ENCODE measurements at places on chromosomes 5 and 9.
A peak's percentile ranks its signal among the peaks of the same experiment; 100 is the strongest.

DNA sequence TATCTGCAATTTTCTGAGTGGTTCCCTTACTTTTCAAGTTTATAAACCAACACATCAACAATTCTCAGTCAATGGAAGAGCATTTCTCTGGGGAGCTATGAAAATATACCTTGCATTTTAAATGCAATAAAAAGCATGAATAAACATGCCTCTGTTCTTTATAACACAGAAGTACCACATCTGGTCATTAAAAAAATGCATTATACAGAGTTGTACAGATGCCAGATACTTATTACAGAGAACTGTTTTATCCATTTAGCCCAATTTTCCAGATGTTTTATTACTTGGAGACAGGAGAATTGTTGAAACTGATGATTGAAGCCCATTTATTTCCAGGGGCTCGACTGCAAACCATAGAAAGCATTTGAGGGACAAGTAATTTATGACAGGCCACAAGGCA, 19.2 kb upstream of the HEXB start:
- DNase-seq: no peak

- no peak for DNase-seq
Observed at GRCh38 chr5:64944868-64945267, 176.1 kb downstream of the CWC27 start.

- no peak for DNase-seq
Observed at GRCh38 chr9:86974421-86974820, 27.1 kb upstream of the GAS1 start.

DNA sequence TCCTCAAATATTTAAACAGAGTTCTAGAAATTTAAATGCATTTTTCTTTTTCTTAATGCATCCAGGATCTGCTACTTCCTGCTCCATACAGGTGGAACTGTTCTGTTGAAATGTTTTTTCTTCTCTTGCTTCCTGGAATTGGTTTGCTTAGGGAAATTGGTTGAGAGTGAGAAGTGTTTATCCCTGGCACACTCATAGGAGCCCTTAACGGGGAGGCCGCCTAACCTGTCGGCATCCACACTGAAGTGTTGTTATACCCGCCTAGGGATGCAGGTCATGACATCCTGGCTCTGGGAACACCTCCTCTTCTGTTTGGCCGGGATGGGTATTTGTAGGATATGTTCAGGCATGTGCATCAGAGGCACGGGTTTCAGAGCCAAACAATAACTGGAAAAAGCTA, 239.7 kb downstream of the GADD45G start:
- no peak for DNase-seq

DNA sequence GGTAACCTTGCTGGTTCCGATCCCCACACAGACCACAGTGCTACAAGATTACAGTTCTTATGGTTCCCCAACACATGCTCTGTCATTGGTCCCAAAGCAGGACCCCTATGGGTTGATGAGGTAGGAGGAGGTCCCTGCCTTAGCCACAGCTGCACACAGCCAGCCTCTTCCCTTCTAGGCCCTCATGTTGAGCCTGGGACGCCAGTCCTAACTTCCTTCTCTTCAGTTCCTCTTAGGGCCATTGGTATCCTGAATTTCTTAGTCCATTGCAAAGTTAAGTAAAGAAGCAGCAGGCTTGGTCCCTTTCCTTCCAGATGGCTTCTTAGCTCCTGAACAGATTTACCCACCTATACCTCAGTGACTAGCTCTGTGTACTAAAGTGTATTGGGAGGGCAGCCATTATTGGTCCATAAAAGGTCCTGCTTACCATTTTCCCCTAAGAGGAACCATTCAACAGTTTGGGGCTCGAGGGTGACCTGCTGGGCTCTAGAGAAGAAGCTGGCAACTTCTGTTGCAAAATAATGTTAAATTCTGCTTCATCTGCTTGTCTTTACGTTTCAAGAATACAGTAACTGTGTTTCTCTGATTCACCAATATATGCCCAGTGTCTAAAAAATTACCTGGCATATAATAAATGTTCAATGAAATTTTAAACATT, 50.2 kb downstream of the PDCD1LG2 start:
- no peak for DNase-seq

DNA sequence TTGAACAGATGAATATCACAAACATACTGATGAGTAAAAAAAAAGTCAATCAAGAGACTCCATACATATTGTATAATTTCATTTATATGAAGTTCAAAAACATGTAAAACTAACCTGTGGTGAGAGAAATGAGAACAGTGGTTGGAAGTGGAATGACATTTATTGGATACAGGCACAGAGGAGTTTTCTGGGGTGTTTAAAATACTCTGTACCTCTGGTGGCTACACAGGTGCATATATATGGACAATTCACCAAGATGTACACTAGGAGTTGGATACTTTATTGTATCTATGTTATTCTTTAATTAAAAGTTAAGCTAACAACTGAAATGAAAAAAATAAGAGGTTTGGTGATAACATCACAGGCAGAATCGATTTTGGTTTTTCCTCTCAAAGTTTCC, 14.1 kb downstream of the FOXD1 start:
- no peak for DNase-seq

- DNase-seq: no peak
Observed at GRCh38 chr5:26872337-26872736, 166.0 kb downstream of the CDH9 start.

- no peak for DNase-seq
Observed at GRCh38 chr5:158822099-158822498, 277.6 kb downstream of the EBF1 start.

GRCh38 chr5:83857341-83857740, 136.7 kb upstream of the HAPLN1 start:
- peak; percentile 20 for DNase-seq

GRCh38 chr9:99104459-99105151, at the start of gene TGFBR1:
Gene TGFBR1 (plus strand): TSS chr9:99105113. CDS start chr9:99105206, 93 bp downstream.
- peak; percentile 90 for DNase-seq

DNA sequence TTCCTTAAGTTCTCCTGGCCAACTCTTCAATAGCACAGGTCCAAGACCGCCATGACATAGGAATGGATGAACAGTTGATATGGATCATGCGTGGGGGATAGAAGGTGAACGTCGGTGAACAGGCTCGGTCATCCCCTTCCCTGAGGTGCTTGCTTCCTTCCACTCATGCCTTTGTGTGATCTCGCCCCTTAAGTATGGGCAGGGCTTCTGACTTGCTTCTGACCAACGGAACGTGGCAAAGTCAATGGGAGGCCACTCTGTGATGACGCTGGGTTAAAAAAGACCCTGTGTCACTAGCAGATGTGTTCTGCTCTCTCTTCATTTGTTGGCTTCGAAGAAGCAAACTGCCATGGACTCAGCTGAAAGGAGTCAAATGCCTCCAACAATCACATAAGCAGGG, 240.5 kb upstream of the TUT7 start:
- DNase-seq: no peak

DNA sequence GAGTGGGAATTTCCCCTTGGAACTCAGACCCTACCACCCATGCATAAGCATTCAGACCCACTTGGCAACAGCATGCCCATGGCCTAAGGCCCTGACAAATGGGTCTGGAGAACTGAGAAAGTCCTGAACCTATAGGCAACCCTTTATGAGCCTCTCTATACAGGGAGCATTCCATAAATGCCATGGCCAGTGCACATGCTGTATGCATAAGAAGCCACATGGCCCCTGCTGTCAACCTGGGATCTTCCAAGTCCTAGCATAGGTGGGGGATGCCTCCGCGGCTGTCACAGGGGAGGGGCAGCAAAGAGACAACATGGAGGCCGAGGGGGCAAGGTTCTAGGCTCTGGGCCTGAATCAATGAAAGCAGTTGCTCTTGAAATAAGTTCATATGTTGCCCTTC, 8.2 kb upstream of the NIPAL4 start:
- DNase-seq: no peak

GRCh38 chr5:143933451-143933850, 121.5 kb downstream of the HMHB1 start:
- DNase-seq: no peak

DNA sequence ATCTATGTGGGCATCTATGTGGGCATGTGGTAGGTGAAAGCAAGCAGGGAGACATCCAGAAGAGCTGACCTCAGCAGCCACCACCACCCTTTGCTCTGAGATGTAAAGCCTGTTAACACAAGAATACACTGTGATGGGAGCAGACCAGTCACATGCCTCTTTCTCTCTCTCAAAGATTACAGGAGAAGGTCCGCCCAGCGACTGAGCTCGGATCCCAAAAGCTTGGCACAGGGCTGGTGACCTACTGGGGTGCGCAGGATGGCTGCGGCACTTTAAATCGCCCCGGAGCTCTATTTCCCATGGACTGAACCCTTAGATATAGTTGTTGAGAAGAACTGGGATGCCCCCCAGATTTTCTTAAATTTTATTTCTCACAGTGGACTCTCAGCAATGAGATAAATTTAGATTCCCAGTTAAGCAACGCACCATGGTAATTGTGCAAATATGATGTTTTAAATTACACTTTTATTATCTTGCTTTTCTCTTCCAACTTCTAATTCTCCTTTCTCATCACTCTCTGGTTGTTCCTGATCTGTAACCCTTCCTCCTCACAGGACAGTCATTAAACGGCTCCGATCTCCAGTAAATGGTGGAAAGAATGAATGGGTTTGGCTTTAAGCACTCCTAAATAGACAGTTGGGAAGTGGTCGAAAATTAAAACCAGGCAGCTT, 37.7 kb upstream of the ICE1 start:
- DNase-seq: no peak

DNA sequence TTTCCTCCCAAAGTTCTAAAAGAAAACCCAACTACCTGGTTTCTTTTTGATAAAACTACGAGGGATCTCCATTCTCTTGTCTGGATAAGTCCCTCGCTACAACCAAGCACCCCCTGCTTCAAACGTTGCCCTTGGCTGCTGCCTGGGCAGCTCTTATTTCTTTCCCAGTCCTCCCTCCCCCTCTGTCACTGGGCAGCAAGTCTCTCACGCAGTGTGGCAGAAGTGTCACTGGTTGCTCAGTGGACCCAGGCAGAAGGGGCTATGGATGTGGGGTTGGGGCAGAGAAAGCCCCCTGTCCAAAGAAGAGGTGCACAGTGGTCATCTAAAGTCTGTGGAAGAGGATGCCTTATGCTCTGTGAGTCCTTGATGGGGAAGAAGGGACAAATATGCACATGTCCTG, 7.2 kb upstream of the SMIM32 start:
- no peak for DNase-seq

DNA sequence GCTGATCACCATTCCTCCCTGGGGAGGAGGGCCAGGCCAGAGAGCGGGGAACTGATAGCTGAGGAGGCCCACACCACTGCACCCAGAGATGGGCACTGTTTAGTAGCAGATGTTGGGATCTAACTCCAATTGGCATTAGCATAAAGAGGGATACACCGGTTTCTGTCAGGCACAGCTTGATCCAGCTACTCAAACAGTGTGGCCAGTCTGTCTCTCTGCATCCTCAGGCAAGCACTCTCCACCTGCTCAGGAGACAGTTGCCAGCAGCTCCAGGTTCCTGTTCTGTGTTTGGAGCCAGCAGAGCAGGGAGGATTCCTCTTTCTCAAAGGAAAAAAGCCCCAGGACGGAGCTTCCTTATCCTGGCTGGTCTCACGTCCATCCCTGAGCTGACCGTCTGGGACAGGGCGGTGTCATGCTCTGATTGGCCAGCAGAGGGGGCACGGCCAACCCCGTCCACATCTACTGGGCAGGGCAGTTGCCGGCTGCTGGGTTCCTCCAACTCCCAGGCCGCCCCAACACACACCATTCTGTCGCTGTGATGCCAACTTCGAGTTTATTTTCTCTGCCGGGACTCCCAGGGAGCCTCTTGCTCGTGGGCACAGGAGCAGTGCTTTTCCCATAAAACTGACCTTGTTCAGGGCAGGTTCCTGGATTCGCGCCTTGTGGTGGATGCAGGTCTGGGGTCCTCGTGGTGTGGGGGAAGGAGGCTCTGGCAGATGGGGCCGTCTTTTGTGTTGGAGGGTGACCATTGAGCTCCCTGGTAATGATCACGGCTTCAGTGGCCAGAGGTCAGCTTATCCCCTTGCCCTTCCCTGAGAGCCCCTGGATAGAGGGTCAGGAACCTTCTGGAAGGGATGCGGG, 47.9 kb downstream of the COL5A1 start:
- peak; percentile 48 for DNase-seq

- no peak for DNase-seq
Observed at GRCh38 chr5:120306303-120306702, 157.8 kb upstream of the PRR16 start.

DNA sequence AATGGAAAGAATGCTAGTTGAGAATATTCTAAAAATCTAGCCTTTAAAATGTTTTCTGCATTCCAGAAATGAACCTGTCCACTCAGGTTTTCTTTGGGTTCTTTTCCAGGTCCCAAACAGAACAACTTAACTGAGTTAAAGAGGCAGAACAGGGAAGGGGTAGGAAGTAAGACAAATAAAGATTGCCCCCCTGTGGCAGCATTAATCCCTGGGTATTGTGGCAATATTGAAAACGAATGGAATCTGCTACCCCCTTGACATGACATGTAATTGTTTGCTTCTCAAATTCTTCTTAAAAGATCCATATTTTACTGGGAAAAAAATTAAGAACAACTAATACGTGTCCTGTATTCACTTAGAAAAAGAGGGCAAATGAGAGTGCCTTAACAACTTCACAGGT, 9.3 kb upstream of the RBM22 start:
- DNase-seq: no peak

DNA sequence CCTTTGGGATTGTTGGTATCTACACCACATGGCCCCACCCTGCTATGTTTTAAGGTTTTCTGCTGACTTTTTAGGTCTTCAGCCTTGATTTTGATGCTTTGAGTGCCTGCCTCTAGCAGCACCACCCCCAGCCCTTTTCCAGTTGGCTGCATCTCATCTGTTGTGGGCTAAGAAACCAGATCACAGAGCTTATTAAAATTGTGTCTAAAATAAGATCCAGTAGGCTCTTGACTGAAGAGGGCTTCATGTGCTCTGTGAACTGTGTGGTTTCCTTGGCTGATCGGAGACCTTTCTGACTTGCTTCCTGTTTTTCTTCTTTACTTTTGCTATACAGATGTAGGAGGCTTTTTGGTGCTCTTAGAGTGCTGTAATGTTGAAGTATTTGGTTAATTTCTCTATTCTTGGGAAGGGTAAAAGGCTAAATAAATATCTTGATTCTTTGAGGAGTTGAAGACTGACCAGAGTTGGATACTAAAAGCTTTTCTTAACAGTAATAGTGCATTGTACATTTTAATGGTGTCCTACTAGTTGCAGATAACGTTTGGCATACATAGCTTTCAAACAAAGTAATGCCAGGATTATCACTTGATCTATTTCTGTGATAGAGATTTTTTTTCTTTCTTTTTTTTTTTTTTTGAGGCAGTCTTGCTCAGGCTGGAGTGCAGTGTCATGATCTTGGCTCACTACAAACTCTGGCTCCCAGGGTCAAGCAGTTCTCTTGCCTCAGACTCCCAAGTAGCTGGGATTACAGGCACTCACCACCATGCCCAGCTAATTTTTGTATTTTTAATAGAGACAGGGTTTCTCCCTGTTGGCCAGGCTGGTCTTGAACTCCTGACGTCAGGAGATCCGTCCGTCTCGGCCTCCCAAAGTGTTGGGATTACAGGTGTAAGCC, 4.5 kb downstream of the UBE2D2 start:
- DNase-seq: no peak

- DNase-seq: no peak
Observed at GRCh38 chr5:179253730-179254129, 91.5 kb downstream of the ADAMTS2 start.

DNA sequence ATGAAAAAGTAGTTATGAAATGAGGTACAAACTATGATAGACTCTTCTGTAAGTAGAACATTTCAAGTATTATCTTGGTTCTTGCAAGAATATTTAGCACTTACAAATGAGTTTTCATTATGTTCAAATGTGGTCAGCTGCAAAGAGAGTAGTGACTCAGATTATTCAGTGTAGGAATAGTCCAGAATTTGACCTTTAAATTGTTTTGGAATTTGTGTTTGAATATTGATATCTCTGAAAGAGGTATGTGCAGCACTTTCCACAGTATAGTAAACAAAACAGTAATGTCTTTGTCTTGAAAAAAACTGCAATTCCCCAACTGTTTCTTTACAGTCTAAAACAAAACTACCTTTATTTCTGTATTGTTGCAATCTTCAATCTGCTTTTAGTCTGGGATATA, 56.1 kb downstream of the WDR70 start:
- no peak for DNase-seq

Measured in cerebellar cortex (tissue), 1 donor.